Activated T-helper 1 cell treated with Interleukin-2 at 50 U/mL for 16 hours (primary cell): ENCODE measurements at places on chromosomes 11 and 22.

- DNase-seq, result no peak
Measured at GRCh38 chr22:26333088-26333800, 95.8 kb upstream of the ASPHD2 start.

DNA sequence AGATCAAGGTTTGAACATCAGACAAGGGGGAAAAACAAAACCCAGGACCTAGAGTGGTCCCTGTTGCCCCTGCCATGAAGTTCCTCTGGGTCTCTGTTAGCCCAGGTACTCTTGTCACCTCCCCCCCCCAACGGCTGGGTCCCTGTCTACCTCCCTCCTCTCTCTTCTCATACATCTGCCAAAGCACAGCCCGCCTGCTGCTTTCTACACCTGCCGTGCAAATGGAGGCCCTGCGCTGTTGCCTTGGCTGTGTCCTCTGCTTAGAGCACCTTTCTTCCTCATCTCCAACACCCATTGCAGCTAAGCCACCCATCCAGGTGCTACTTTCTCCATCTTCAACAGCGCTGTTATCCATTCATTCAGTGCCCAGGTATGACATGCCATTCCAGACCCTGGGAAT is 99.2 kb downstream of the TP53I11 start:
- no peak for DNase-seq

DNA sequence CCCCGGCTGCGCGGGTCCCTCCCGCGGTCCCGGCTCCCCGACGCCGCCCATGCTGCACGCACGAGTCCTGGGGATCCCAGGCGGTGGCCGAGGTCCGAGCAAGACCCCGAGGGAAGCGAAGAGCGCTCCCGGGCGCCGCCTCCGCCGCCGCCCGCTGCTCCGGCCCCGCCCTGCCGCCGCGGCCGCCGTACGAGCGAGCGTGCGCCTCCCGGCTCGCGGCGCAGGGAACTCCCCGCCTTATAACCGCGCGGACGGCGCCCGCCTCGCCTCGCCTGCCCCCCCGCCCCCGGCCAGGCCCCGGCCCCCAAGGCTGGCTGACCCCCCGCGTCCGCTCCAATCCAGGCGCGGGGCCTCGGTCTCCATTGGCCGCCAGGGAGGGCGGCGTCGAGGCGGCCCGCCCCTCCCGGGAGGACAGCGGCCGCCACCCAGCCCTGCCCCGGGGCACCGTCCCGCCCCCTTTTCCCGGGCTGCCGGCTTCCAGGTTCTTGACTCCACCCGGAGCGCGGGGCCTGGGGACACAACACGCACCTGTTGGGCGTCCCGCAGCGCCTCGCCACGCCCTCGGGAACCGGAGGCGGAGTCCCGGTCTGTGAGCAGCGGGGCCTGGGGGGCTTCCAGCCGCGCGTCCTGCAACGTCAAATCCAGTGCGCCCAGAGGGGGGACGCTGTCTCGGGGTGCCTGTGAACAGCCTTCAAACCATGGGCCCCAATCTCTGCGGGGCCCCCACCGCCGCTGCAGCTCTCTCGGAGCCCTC is at the start of gene FADS3:
Gene FADS3, minus strand, starts transcription at position 215 of the 754 bp plus-strand sequence. Its CDS starts 164 bp downstream, at position 51.
- DNase-seq, result peak; percentile 43

GRCh38 chr11:1271927-1272326 is 37.5 kb downstream of the TOLLIP start:
- DNase-seq, result no peak

GRCh38 chr22:17938484-17938924 is 85.9 kb downstream of the MICAL3 start:
- DNase-seq, result no peak

DNA sequence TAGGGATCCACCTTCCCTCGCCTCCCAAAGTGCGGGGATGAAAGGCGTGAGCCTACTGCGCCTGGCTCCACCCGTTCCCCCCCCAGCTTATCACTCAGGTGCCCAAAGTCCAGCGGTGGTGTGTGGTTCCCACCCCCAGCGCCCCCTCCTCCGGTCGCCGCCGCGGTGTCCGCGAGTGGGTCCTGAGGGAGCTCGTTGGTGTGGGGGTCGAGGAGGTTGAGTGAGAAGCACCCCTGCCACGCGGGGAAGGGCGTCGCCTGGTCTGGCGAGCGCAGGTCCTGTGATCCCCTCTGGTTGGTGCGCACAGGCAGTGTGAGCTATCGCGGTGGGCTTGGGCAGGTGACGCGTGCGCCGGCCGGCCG is 3900.6 kb upstream of the OR11H1 start:
- DNase-seq, result no peak

- no peak for DNase-seq
Measured at GRCh38 chr11:33682446-33682845, 18.2 kb downstream of the C11orf91 start.

DNA sequence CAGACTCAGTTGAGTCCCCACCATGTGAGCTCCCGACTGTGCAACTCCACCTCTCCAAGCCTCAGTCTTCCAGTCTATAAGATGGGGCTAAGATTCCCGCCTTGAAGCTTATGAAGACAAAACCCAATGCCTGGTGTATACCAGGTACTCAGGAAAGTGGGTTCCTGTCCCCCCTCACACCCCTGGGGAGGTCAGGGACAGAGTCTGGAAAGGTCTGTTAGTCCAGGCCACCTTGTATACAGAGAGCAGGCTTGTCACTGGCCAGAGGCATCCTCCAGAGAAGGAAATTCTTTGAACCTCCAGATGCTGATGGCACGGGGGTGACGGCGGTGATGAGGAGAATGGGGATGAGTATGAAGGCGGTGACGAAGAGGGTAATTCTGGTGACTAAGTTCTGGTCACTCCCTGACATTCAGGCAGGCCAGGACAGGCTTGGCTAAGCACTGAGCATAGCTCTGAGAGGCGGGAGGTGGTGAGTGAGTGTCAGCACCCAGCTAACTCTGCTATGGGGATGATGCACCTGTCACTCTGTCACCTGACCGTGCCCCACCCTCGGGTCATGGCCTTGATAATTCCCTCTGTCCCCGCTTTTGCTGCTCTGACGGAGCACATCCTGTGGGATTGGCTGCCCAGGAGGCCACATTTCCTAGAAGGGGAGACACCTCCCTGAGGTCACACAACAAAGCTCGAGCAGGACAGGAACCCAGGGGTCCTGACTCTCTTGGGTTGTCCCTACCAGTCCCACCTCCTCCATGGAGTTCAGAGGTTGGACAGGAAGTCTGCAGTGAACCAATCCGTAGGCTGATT is 30.9 kb upstream of the CSNK1E start:
- DNase-seq, result no peak

- no peak for DNase-seq
Measured at GRCh38 chr22:47842119-47842518, 1079.7 kb downstream of the TBC1D22A start.

DNA sequence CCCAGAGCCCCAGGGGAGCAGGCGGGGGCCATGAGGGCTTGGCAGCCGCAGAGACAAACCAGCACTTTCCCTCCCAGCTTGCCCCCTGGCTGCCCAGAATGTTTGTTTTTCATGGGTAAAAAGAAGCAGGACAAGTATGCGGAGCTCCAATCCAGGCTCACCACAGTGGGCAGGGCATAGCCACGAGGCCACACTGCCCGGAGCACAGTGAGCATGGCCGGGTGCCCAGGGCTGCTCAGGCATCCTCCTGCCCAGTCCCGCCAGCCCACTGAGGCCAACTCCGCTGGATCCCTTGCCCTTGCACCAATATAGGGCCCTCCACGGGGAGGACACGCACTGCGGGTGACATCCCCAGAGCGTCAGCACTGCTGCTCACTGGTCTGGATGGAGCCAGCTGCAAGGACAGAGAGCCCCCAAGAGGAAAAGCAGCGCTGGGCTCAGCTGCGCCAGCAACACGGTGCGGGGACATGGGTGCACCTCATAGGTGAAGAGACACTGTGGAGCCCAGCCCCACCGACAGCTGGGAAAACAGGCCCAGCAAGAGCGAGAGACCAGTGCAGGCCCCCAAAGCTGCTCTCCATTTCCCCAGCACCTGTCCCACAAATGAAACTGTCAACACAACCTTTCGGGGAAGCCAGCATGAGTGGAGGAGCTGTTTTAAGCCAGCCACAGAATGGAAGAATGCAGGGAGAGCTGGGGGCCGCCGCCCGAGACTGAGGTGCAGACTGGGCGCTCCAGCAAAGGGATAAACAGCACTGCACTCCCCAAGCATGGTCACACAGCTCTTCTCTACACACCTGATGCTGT is 24.8 kb downstream of the ARVCF start:
- no peak for DNase-seq

DNA sequence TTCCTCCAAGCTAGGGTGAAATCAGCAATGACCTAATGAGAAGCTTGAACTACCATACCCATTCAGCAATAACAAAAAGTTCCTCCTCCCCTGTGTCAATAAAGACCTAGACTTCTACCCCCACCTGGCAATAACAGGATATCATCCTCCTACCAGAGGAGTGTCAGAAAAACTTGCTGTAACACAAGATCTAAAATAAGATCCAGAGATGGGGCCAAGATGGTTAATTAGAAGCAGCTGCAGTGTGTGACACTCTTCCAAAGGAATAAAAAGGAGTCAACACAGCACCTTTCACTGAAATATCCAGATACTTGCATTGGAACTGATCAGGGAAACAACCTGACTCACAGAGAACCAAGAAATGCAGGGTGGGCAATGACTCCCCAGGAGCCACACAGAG is 84.4 kb upstream of the ARHGAP42 start:
- DNase-seq, result no peak

GRCh38 chr11:19199771-19200170 is 2.0 kb downstream of the CSRP3 start:
- no peak for DNase-seq

DNA sequence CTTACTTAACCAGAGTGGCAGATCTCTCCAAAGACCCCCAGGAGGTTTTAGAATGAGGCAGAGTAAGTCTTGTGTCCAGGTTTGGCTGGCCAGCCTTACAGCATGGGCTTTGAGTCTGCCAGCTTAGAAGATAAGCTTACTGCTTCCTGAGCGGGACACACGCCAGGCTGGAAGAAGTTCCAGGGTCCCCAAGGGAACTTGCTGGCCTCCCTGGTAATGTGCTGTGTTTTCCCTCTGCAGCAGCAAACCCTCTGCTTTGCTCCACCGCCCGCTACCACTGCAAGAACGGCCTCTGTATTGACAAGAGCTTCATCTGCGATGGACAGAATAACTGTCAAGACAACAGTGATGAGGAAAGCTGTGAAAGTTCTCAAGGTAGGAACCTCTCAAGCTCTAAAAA is 154.2 kb downstream of the LDLRAD3 start:
- DNase-seq, result no peak
